Fibroblast of lung (primary cell): ENCODE measurements at places on chromosomes 13 and 19.

DNA sequence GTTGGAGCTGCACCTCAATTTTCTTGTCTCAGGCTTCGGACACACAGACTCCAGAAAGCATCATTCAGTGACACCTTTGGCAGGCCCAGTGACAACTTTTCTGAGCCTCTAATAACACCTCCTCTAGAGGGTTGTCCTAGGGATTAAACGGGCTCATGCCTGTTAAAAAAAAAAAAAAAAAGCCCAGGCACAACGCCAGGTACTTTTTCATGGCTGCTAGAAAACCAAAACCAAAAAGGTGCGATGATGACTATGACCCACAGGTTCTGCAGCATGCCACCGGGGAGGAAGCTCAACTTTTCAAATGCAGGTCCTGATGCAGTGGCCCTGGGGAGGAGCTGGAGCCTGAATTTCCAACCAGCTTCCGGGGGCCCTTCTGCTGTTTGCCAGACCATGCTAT, 184.2 kb downstream of the ABCC4 start:
- DNase-seq = no peak

GRCh38 chr13:39577203-39577602, 25.8 kb downstream of the LHFPL6 start:
- DNase-seq = no peak

GRCh38 chr13:104477261-104477660, 1411.0 kb upstream of the SLC10A2 start:
- peak; percentile 80 for DNase-seq

DNA sequence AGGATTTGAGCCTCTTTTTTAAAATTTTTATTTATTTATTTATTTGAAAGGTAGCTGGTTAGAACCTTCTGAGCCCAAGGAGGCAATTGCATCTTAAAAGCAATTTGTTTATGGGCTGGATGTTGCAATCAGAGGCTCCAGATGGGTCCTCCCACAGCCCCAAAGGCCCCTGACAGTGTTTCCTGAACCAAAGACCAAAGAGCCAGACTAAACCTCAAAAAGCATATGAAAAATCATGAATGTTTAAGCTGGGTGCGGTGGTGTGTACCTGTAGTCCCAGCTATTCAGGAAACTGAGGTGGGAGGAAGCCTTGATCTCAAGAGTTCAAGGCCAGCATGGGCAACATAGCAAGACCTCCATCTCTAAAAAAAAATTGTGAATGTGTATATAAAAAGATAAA, 67.8 kb upstream of the RGCC start:
- no peak for DNase-seq

GRCh38 chr19:1015061-1015781, 5.7 kb downstream of the TMEM259 start:
- no peak for DNase-seq
